ENCODE measurements at places on chromosomes 3 and 15. TPM values are rescaled to one million over a fixed set of nuclear protein-coding genes. Genes with fewer than 3 reads are reported as not detected.

DNA sequence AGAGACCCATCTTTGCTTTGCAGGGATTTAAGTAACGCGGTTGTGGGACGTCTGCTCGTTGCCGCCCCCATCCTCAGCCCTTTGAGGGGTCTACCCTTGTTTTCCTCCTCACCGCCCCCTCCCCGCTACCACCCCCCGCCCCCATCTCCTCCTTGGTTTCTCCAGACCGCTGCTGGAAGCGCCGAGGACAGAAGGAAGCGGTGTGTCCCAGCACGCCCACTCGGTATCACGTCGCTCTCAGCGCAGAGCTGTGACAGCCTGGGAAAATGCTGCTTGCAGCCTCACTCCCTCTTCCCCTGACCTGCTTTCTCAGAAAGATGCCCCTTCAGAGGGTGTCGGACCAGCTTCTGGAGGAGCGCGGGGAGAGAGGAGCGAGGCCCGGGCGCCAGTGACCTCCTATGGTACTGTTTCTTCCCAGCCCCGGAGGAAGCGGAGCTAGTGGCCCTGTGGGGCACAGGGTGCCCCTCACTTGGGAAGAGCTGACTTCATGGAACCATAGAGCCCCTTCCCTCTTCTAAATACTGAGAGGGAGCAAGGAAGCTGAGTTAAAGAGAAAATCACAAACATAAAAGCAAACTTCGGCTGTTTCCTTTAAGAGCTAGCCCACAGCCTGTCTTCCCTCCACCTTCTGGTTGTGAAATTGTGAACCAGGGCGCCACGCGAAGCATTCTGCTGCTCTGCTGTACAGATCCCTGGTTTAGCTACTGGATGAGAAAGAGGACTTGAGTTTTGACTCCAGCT is 698 bp downstream of the IL1RAP start:
- peak; percentile 60 for DNase-seq

DNA sequence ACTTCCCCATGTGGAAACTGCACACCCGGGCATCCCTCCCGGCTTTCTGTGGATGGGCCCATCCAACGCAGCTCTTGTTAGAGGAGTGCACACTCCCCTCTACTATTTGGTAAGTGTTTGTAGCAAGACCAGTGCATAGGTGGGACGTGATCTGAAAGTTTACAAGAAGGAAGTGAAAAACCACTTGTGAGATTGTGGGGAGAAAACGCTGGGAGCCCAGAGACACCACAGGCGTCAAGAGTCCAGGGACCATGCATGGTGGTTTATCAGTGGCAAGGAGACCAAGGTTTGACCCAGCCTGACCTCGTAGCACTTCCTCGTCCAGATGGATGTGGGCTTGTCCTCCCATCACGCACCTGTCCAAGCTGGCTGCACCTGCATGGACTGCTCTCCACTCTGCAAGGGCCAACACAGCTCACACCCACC is 51.6 kb downstream of the ATP10A start:
- no peak for DNase-seq

DNA sequence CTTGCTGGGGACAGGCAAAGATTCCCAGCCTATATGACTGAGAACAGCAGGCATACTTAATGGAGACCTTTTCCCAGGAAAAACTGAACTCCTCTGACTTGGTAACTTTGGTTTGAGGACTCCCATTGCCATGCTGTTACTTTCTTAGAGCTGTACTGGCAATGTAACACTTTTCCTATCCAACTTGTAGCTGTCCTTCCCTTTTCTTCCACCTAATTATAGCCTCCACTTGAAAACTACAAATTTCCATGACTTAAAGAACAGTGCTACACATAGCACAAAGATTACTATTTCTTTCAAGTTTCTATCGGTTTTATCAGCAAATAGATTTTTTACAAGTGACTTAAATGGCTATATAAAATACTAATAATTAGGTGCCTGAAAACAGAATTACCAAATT is 116.9 kb downstream of the GSK3B start:
- no peak for DNase-seq

TRMT10C gene
- 24.5 TPM for total RNA-seq

GRCh38 chr15:35312344-35312743 is 227.2 kb upstream of the NANOGP8 start:
- no peak for DNase-seq

DNA sequence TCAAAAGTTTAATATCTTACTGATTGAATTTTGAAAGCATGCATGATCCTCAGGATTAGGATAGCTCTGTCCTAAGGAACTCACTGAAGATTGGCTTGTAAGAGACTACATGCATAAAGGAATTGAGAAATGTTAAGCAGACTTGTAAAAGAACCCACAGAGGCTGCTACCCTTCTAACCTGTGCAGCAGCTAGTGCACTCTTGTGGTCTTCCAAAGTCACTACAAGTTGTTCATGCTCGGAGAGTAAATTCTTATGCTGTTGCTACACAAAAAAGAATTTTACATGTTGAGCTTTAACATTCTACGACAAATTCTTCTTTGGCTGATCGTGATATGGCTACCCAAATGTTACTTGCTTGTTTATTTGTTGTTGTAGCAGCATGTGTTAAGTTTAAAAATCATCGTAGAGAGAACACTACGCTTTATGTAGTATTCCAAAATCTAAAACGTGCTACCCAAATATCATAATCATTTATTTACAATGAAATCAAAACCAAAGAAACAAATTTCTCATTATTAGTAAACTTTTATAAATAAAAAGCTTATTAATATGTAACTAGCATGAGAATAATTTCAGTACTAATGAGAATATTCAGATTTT is 55.0 kb downstream of the GOLIM4 start:
- peak; percentile 81 for DNase-seq

NEK10 gene
- 2.8 TPM for total RNA-seq

DNA sequence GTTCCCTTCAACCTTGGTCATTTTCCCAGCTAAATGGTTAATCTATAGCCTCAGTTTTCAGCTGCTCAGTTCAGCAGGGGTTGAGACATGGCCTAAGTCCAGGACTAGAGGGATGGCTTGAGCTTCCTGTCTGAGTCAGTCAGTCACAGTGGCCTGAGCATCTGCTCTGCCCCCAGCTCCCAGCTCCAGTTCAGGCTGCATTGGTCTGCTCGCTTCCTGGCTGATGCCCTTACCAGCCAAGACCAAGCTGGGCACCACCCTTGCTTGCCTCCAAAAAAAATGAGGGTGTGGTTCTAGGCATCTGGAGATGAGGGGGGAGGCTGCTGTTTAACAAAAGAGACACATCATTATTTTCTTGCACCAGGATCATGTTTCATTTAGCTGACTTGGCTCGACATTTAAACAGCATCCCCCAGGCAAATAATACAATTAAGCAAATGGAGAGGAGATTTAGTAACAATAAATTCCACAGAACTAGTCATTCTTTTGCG is 70.7 kb downstream of the WNT5A start:
- DNase-seq = no peak

DNA sequence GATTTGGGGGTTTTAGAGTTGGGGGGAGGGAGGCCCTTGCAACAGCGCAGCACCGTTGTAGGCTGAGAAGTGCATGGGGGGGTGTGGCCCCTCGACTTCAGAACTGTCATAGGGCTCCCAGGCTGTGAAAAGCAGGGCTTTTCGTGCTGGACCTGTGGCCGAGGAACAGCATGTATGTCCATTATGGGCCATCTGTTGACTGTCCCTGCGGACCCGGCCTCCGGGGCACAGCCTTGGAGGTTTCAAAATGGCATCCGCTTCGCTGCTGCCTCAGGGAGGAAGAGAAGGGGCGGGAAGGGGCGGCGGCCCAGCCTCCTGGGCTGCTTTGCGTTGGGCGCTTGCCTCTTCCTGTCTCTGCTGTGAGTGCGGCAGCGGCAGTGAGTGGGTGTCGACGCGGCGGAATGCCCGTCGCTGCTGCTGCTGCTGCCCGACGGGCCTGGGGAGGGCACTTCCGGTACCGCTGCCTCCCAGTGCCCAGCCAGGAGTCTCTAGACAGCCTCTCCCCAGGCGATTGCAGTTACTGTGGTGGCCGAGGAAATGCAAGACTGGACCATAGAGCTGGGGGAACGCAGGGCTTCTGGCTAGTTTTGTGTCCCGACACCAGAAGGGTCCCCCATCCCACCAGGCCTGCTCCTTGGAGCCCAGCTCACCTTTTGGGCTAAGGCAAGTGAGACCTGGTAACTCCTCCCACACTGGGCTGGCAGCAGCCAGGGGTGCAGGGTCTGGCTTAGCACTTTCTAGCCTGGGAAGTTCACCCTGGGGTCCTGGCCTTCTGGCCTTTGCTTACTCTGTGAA is 1.9 kb downstream of the GNAI2 start:
- peak; percentile 53 for DNase-seq

CTXN2 gene
- not detected for total RNA-seq

DPPA4 gene
- total RNA-seq = not detected
